ENCODE measurements at places on chromosomes 5 and 9.

- DNase-seq = no peak
Observed at GRCh38 chr9:70616228-70616990, 202.0 kb upstream of the KLF9 start.

DNA sequence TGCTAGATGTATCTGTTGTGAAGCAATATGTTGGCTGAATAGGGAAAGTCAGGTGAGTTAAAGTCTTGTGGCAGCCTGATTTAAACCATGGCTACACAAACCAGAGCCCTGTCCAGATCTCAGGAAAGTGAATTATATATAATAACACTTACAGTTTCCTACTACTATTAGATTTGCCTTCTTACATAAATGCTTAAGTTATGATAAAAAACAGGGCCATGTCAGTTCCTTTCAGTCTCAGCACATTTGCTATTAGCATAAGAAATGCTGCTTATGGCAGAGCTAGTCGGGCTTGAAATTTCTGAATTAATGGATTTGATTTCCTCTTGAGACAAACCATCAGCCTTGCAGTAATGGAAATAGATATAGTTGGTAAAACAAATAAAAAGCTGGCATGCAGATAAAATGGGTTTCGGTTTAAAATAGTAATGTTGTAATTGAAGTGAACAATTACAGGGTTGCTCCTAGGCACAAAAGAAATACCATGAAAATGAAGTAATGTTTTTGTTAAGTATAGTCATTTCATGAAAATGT lies 664.2 kb upstream of the ZNF608 start:
- DNase-seq = no peak

GRCh38 chr5:158470764-158471534 lies 612.0 kb upstream of the CLINT1 start:
- no peak for DNase-seq

DNA sequence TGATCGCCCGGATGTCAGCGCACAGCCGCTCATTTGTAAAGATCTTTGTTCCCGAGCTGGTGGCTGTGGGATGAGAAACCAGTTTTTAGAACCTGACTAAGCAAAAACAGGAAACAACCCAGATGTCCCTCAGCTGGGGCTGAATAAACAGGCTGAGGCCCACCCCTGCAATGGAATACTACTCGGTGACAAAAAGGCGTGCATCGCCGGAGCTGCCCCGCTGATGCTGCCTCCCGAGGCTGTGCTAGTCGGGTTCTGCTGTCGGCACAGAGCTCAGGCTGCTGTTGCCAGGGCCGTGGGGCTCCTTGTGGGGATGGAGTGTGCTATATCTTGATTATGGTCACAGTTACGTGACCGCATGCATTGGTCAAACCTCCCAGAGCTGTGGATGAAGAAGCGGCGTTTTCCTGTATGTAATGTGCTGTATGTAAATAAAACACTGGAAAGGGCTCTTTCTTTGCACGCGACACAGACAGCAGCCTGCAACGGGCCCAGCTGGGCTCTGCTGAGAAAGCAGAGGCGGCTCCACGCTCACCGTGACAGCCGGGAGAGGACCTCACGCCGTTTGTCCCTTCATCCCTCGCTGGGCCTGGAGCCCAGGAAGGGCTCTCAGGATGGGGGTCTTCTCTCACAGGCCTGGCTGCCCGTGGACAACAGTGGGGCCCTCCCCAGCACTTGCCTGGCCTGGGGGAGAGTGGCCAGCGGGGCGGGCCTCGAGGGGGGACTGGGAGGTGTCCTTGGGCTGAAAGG lies 51.5 kb upstream of the RNU6ATAC start:
- no peak for DNase-seq

- DNase-seq = no peak
Observed at GRCh38 chr9:124264823-124265233, 7.1 kb downstream of the NEK6 start.

- DNase-seq = no peak
Observed at GRCh38 chr9:74735761-74736160, 152.0 kb downstream of the TRPM6 start.

DNA sequence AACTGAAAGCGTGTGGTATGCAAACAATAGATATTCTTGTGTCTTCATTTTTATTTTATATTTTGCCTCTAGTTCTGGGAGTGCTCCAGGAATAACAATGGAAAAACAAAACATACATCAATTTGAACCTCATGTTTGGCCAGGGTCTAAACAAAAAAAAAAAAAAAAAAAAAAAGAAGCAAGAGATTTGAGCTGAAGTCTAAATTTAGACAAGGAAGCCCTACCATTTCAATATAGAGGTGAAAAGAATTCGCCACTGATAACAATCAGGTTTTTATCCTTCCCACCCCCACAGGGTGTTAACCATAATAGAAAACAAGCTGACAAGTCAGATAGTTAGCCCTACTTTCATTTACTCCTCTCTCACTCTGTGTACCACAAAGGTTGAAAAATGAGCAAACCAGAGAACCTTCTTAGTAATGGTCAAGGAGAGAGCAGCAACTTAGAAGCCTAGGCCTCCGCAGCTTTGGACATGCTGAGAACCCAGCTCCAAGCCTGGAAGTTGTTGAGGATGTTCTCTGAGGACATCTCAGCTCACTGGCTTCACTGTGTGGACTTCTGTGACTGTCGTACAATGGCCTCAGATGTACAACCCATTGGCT lies 118.2 kb upstream of the HMHB1 start:
- DNase-seq = no peak

DNA sequence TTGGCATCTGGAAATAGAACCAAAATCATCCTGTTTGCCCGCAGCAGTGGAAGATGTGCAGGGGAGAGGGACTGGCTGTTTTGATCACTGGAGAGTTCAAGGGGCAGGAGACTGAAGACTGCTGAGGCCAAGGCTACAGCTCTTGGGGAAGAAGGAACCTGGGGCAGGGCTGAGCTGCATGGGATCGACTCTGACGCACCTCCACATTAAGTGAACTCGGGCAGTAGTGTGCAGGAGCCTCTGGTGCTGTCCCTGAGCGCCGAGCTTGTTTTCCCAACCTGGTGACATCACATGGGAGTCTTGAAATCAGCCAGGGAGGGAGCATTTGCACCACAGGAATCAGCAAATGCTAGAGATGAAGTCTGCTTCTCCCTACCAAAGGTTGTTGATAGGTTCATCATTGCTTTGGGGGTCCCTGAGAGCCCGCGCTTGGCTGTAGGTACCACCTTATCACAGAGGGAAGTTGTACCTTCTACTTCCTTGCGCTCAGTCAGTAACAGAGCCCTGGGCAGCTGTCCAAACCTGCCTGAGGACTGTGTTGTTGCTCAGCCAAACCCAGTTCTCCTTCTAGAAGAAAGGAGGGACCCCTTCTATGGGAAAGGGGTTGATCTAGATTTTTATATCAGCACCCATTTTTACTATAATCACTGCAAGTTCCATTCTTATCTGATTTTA lies 52.3 kb upstream of the CTSL start:
- no peak for DNase-seq

DNA sequence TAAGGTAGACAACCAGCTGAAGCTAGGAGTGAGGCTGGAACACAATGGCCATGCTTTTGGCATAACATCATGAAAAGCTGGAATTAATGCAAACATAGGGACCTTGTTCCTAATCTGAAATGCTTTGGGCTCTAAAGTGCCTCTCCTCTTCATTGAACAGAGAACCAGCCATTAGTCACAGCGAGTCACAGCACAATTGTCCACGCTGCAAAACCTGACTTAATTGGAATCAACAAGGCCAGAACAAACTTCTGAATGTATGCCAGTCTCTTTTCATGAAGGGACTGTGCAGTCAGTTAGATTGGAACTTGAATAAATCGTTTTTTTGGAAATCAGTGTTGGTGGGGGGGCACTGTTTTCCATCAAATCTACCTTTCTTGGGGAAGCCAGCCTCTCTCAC lies 96.5 kb downstream of the JAKMIP2 start:
- no peak for DNase-seq

DNA sequence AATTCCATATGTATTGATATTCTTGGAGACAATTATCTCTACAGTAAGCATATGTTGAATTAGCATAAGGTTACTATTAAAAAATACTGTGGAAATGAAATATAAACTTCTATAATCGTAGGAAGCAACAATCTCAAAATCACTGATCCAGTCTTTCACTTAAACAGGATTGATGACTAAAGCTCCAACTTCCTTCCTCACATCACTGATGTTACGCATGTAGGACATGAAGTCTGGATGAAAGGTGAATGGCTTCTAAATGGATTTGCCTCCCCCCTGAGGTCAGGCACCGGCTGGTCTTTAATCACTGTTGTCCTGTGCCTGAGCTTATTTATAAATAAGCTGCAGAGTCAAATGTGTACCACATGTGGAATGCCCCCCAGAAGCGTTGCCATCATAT lies 157.1 kb upstream of the NFIB start:
- DNase-seq = no peak

DNA sequence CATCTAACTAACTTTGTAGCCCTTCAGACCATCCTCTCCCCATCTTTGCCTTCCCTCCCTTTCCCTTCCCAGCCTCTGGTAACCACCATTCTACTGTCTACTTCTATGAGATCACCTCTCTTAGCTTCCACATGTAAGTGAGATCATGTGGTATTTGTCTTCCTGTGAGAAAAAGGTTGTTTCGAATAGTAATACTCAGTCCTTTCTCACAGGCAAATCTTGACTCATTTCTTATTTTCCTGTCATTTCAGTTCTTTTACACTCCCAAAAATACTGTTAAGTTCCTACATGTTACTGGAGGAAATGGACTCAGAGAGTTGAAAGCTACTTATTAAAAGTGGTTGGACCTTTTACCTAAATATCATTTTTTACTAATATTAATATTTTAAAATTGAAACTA lies 82.1 kb downstream of the SLF1 start:
- no peak for DNase-seq

- no peak for DNase-seq
Observed at GRCh38 chr9:8206720-8207119, 407.1 kb upstream of the DMAC1 start.

DNA sequence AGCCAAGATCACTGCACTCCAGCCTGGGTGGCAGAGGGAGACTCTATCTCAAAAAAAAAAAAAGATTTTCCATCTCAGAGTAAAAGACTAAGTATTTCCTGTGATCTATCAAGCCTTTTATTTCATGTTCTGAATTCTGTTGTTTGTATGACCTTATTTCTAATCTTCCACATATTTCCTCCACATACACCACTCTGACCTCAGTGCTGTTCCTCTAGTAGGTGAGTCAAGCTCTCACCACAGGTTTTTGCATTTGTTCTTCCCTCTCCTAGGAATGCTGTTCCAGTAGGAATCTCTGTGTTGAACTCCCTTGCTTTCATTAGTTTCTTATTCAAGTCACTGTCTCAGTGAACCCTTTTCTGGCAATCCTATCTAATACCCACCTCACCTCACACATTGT lies 68.1 kb downstream of the INVS start:
- DNase-seq = no peak

Measured in cortex of kidney (tissue), 1 donor.